NCI-H2107 (cell line): ENCODE measurements at places on chromosomes 11 and 22.

- no peak for DNase-seq
These were observed 6.0 kb upstream of the ARHGAP42 start for GRCh38 chr11:100681064-100681502.

- DNase-seq: no peak
These were observed at the start of gene CECR2 for GRCh38 chr22:17369439-17370025. CECR2 (plus strand) TSS chr22:17369460; CDS start chr22:17369784, 324 bp downstream.

- DNase-seq: no peak
These were observed 137.5 kb downstream of the CHST1 start for GRCh38 chr11:45527898-45528297.

- DNase-seq: no peak
These were observed 20.8 kb downstream of the IL10RA start for GRCh38 chr11:118007040-118007439.

DNA sequence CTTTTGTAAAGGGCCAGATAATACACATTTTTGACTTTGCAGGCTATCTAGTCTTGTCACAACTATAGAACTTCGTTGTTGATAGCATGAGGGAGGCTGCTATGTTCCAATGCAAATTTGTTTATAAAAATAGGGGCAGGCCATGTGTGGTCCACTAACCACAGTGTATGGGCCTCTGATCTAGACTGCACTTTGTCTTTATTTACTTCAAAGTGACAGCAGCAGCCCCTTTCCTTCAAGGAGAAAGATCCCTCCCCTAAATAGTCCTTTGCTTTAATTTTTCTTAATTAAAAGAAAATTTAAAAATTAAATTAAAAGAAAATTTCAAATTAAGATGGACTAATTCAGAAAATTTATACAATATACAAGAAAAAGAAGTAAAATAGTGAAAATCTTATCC is 49.5 kb upstream of the OR9Q1 start:
- DNase-seq: no peak

DNA sequence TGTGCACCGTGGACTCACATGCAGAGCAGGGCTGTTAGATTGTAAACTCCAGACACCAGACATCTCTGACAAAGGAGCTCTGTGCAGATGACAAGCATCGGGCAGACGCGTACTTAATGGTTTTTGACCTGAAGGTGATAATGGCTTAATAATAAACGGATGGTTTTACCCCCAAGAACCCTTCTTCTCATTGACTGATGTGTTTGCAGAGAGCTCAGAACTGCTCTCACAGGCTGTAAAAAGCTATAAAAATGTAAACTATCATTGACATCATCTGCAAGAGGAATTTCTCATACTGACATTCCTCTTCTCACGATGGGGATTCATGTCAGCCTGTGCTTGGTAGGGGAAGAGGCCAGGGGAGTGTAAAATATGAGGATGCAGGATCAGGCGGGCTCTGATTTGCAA is 8.6 kb upstream of the ARHGAP8 start:
- no peak for DNase-seq

GRCh38 chr11:31960126-31960525 is 130.7 kb upstream of the RCN1 start:
- DNase-seq: no peak

GRCh38 chr11:126731576-126732142 is 268.9 kb downstream of the KIRREL3 start:
- DNase-seq: no peak

- DNase-seq: no peak
These were observed 67.1 kb downstream of the CD82 start for GRCh38 chr11:44632466-44633123.

GRCh38 chr22:50498322-50498890 is 9.1 kb downstream of the LMF2 start:
- DNase-seq: no peak

DNA sequence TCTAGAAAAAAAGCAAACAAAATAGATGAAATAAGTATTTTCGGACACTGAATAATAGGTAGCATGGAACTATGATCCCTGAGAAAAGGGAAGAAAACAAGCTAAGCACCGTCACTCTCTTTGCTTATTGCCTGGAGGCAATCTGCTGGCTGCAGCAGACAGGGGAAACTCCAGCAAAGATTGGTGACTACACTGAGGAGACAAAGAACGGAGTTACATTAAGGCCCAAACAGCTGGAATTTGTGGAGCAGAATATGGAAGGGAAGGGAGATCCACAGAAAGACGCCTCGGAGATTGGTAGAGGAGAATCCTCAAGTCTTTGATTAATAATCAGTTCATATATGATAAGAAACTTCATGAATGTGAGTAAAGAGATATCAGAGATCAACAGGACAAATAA is 150.2 kb downstream of the TYR start:
- no peak for DNase-seq

- no peak for DNase-seq
These were observed 971 bp downstream of the TUBGCP6 start for GRCh38 chr22:50243685-50244419.

DNA sequence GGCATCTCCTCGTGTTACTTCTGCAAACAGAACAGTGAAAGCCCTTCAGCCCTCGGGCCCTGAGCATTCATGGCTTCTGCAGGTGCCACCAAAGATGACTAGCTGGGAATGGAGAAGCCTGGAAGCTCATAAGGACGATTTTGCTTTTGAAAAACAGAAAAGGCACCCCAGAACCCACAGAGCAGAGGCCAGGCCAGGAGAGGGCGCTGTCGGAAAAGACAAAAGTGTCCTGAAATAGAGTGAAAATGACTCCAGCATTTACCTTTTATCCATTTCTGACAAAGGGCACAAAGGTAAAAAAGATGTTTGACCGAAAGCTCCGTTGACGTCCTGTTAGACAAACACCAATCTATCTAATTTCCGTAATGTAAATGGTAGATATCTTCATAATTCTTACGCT is 37.6 kb downstream of the ZNF195 start:
- no peak for DNase-seq
